ENCODE measurements at places on chromosomes 1 and 21.

DNA sequence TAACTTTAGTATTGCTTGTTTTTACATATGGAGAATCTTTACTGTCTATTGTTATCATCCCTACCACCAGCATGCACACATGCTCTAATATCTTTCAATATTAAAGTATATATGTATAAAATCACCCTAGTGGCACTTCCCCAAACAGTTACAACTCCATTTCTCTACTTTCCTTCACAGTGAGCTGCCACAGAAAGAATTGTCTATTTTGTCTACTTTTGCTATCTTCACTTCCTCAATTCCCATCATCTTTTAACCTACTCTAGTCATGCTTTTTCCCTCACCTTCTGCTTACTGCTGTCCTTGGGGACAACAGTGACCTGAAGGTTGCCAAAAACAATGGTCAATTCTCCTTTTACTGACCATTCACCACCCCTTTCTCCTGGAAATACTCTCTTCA is 59.2 kb downstream of the VCAM1 start:
- no peak for DNase-seq

DNA sequence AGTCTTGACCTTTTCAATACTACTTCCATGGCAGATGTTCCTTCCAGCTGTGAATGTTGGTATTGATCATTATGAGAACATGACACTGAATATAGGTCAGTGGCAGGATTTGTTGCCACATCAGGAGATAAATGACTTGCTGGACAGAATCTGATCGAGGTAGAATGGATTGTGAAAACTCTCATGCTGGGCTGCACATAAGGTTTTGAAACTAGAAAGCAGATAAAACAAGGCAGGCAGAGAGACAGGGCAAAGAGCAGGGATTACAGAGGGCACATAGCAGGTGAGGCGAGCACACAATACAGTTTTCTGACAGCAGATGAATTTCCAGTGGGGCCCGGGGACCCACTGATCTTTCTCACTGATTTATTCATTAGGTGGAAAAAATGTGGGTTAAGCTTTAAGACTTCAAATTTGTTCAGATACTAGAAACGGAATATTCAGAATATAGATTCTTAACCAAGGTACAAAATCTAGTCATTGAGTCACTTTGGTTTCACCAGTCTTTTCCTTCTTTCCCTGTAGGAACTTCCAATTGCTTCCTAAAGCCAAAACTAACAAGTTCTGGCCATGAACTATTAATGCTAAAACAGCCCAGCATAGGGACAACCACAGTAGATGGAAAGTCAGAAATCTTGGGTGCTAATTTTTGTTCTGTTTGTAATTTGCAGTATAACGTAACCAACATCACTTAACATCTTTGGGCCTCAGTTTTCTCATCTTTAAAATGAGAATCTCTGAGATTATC is 296.0 kb upstream of the PTBP2 start:
- DNase-seq = no peak

GRCh38 chr1:231626535-231626950 is at the start of gene DISC1:
TSS of gene DISC1 (plus strand) at chr1:231626790. CDS start at chr1:231626868, 78 bp downstream.
- DNase-seq = peak; percentile 82

DNA sequence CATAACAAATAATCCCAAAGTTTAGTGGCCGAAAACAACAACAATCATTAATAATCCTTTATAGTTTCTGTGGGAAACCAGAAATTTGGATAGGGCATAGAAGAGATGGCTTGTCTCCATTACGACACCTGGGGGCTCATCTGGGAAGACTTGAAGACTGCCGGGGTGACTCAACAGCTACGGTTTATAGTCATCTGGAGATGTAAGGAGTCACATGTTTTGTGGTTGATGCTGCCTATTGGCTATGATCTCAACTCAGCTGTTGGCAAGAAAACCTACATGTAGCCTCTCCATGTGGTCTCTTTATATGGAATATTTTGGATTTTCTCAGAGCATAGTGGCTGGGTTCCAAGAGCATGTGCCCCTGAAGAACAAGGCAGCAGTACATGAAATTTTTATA is 29.3 kb upstream of the TSPAN2 start:
- DNase-seq = no peak

DNA sequence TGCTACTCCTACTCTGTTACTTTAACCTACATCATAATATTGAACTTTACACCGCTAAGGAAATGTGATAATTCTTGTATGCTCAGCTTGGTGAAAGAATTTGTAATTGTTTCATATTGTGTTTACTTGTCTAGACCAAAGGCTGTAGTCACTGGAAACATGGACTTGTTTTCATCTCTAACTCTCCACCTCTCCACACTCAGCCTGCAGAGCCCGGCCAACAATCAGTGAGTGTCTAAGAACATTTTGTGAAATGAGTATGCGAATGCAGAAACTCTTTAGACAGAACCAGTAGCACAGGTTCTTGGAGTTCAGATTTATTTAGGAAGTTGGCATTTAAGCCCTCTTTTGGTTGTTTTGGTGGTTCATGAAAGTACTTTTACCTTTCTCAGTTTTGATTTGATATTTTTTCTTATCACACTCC is 3.2 kb upstream of the RWDD3 start:
- no peak for DNase-seq

DNA sequence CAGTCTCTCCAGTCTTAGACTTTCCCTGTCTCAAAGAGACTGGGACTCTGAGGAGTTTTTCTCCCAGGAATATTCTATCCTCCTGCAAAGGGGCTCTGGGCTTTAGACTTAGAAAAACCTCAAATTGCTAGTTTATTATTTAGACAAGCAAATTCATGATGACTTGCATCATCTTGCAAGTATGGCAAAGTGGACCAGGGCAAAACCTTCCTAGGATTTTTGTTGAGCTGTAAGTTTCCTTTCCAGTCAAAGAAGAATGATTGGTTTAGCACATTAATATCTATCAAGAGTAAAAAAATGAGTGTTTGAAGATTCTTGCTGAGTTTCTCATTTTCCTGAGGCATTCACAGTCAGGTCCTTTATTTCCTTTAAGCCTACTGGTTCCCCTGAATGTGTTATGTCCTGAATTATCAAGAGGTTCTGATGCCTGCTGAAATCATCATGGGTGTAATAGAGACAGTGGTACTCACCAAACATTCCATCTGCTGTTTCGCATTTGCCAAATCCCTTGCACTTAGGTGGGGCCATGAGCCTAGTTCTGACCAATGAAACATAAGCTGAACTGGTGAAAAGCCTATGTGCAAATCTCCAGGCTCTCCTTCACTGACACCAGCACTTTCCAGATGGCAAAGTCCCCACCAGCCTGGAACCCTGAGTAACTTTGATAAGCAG is 25.2 kb upstream of the SPAG17 start:
- no peak for DNase-seq

DNA sequence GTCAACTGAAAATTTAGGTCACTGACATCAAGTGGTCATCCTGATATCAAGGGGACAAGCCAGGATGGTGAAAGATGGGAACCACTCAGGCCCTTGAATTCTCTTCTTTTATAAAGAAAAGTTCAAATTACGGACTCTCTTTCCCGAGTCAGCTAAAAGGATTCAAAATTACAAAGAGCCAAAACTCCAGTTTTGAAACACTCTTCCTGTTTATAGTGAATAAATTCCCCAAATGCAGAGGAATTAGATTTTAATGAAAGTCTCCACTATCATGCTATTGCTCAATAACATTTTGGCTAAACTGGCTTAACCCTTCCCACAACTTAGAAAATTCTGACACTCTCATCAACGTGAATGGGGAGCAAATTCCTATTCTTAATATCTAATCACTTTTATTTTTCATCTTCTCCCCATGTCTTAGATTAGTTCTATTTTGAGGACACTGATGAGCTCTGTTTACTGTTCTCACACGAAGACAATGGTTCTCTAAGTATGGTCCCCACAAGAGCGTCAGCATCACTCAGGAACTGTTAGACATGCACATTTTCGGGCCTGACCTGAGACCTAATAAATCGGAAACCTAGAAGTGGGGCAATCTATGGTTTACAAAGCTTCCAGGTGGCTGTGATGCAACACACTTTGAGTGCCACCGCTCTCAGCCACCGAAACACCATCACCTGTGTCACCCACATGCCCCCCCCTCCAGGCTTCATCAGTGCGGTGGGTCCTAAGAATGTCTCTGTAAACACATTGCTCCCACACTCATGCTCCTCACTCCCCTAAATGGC is 64.4 kb upstream of the TIAM1 start:
- no peak for DNase-seq

GRCh38 chr1:203320591-203321272 is 15.4 kb downstream of the BTG2 start:
- DNase-seq = peak; percentile 69

DNA sequence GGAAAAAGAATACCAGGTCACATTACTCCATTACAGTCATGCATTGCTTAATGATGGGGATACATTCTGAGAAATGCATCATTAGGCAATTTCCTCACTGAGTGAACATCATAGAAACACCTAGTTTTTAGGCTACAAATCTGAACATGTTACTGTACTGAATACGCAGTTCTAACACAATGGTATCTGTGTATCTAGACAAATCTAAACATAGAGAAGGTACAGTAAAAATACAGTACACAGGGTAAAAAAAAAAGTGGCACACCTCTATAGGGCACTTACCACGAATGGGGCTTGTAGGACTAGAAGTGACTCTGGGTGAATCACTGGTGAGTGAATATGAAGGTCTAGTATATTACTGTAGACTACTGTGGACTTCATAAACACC is 115.7 kb downstream of the AKT3 start:
- no peak for DNase-seq

GRCh38 chr1:207276465-207276864 is 45.0 kb upstream of the CD55 start:
- no peak for DNase-seq

- DNase-seq = no peak
Observed at GRCh38 chr21:27339902-27340301, 373.0 kb upstream of the ADAMTS5 start.

DNA sequence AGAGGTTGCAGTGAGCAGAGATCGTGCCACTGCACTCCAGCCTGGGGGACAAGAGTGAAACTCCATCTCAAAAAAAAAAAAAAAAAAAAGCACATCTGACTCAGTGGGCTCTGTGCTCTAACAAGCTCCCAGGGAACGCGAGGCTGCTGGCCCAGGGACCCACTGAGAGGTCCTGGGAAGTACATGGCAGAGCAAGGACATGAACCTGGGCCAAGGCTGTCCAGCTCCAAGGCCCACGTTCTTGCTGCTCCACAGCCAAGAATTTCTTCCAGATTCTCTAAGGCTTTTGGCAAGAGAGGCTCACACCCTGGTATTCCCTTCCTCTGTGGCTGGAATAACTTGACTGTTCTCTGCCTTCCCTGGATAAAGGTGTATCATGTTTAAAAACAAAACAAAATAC is 15.4 kb upstream of the AGTRAP start:
- DNase-seq = no peak

DNA sequence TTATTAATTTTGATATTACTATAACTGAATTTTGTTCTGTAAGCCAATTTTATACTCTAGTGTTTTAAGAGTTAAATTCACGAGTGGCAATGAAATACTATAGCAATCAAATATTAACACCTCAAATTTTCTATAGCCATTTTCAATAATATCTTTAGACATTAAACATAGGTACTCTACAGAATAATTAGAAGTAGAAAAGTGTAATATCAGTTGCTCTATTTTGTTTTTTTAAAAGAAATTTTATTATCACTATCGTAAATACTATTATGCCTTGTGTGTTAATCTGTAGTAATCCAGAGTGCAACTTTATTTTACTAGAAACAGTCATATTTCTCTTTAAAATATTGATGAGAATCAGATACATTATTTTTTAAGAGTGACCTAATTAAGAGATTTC is 691.2 kb downstream of the USP25 start:
- DNase-seq = no peak
